T follicular helper cell (primary cell): ENCODE measurements at places on chromosomes 13 and 19.

- DNase-seq: no peak
Measured at GRCh38 chr19:34230820-34231219, 23.5 kb upstream of the GARRE1 start.

DNA sequence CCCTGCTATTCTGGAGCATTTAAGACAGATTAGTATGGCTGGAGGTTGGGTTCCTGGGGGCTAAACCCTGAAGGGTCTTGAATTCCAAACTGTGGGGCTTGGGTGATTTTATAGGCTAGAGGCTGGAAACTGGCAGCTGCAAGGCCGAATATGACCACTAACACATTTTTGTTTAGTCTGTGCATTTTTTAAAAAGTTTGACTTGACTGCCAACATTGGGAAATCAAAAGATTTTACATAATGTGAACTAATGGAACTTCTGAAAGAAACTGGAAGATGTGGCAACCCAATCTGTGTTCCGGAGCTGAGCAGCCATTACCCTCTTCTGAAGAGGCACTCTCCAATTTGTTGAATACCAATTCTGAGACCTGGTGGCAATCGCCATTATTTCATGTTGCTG, 5.1 kb downstream of the ZNF784 start:
- no peak for DNase-seq

DNA sequence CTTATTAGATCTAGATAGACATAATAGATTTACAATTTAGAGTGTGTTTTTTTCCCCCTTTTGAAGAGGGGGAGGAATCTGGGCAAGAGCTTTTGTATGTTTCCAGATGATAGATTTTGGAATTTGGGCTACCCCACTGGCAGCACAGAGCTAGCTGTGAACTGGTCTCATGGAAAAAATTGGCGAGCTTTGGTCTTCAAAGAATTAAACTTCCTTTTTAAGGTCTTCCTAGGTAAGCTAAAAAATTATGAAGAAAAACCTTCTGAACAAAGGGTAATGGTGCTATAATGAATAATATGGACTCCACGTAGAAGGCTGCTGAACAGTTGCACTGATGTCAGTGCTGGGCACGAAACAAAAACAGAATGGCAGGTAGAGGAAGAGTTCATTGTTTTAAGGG, 109.3 kb downstream of the ZIC5 start:
- DNase-seq: no peak

GRCh38 chr13:68550330-68550729, 1320.2 kb upstream of the PCDH9 start:
- no peak for DNase-seq

DNA sequence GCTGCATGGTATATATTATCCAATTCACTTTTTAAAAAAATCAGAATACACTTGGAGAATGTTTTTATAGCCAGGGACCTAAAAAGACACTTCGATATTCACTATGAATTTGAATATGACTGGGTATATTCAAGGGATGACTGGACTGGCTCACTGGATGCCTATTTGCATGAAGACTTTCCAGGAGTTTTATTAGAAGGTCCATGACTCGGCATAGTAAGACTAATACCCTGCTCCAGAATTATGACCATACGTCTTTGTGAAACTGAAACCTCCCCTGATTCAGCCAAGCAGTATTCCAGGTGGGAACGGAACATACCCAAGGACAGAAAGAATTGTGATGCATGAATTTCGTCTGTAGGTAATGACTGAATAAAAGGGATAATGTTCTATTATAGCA, 3.9 kb upstream of the FAM216B start:
- DNase-seq: no peak

DNA sequence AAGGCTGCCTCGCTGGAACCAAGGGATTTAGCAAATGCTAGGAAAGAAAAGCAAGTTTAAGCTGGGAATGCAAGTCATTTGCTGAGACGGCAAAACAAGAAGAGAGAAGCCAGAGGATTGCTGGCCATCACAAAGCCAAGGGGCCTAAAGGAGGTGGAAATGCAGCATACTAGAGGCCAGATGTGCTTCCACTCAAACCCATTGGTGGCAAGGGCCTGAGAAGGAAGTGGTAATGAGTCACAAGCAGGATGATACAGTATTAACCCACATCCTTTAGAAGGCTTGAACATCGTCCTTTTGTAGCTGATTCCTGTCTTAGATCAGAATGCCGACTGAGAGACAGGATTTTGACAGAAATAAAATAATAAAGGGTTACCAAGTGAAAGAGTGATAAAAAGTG, 68.2 kb downstream of the ITGBL1 start:
- DNase-seq: no peak
